GM06990 (cell line): ENCODE measurements at places on chromosomes 1 and 21.

DNA sequence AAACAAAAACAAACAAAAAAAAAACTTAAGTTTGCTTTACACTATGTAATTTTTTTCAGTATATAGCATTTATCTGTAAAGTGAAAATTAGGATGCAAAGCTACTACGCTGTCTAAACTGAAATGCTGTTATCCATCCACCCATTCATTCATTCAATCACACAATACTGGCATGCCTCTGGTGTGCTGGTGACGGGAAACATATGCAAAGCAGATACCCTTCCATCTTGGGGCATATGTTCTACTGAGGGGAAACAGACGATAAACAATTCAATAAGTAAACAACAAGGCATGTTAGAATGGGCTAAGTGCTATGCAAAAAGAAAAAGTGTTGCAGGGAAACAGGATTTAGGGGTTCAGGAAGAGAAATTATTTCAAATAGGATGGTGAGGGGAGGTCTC lies 3.2 kb downstream of the CLSTN1 start:
- DNase-seq = no peak

DNA sequence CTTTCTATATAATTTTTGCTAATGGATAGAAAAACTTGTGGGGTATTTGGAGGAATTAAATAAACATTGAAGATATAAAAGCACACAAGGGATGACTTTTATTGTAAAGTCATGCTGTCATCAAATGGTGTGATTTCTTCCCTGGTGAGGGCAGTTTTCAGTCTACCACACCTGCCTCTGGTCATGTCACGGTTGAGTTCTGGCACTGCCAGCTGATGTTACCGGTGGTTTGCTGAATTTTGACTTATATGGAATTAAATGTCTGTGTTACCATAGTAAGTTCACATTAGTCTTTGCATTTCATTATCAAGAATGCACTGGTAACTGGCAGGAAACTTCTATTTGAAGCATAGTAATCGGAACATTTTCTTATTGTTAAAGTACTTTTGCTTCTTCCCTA lies 13.4 kb downstream of the S1PR1 start:
- no peak for DNase-seq

GRCh38 chr1:14136881-14137280 lies 436.9 kb downstream of the PRDM2 start:
- DNase-seq = no peak

- DNase-seq = no peak
Measured at GRCh38 chr1:115137191-115137590, 47.9 kb upstream of the TSPAN2 start.

DNA sequence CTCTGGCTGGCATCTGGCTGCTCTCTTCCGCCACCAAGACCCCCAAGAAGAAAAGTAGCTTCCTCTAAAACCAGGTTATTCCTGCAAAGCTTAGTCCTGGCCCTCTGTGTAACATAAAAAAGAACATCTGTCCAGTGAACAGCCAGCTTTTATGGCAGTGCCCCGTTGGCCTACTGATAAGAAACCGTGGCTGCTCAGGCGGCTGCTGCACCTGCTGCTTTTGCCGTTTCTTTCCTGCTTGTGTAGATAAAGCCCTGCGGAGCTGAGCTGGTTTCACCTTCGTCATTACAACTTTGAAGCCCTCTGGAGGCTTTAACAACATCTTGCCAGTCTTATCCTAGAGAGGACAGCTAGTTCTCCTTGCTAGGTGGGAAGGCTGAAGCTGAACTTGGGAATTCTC lies 20.5 kb downstream of the ELAPOR1 start:
- DNase-seq = no peak

DNA sequence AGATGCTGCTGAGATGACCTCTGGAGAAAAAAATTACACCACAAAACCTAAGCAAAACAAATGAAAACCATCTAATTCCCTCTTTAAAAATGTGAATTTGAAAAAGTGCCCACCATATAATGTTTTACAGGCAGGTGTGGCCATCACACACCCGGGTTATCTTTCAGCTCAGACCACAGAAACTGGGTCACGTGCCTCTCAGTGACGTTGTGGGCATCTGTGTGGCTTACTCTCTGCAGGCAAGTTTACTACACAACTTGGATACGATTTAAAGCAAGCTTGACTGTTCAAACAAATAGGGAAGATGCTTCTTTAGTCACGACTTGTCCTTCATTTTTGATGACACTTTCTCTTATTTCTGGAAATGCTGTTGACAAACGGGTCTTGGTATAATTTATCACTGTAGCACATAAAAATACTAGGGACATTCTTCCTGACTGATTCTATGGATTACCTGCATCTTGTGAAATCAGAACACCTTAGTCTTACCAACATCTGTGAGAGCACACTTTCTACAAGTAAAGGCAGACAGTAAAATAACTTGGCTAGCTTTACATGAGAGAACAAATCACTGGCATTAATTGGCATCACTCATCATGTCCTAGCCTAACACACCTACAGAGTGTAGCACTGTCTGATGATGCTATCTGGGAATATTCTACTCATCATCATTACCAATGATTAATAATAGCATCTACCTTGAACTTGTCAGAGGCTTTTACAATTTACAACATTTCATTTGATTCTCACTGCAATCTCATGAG lies 89.3 kb upstream of the EDEM3 start:
- DNase-seq = no peak

DNA sequence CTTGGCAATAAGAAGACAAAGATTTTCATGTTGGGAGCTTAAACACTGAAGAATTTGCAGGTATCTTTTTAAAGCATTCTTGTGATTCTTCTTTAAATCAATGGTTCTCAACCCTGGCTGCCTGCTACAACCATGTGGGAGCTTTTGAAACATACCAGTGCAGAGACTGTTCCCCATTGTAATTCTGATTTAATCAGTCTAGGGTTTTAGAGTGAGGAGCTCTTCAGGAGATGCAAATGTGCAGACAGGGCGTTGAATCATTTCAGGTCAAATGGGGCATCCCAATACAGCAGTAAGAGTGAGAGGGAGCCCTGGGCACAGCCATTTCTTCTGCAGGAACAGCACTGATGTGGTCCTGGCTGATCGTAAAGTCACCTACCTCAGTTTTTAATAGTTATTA lies 24.3 kb downstream of the KCNJ6 start:
- DNase-seq = no peak

DNA sequence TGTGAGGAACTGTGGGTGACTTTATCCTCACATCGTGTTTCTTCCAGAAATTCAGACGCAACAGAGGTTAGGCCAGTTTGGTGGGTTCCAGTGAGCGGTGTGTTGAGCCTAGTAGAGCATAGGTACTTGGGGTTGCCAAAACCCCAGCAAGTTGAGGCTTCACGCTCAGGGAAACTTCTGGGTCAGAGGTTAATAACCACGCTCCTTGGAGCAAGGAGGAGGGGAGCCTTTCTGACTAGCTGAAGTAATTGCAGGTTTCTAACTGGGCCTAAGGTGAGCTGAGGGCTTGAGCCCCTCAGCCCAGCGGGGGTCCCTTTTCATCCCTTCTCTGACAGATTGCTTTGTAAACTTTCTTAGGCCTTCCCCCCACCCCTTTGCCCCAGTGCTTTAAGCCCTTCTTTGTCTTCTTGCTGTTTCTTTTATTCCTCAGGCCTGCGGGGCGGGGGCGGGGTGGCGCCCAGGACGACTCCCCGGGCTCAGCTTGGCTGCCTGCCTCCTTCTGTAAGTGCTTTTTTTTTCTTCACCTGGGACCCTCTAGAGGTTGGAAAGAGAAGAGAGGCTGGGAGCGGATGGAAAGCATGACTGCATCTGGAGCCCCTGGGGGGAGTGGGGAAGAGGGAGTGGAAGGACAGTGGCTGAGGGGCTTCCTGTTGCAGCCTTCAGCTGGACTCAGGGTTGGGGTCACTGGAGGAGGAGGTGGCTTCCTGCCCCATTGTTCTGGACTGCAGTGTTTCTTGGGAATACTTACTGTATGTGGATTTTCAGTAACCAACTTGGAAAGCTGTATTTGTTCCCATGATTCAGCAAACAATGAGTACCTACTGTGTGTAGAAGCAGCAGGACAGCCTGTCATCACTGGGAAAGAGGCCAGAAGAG lies 1.3 kb upstream of the ZNF436 start:
- DNase-seq = no peak

GRCh38 chr1:8525216-8525557 lies 207.3 kb downstream of the SLC45A1 start:
- no peak for DNase-seq
